ENCODE measurements at places on chromosomes 1 and 21.
A peak's percentile ranks its signal among the peaks of the same experiment; 100 is the strongest.

GRCh38 chr1:177857285-177857684 lies 112.6 kb downstream of the SEC16B start:
- no peak for DNase-seq

DNA sequence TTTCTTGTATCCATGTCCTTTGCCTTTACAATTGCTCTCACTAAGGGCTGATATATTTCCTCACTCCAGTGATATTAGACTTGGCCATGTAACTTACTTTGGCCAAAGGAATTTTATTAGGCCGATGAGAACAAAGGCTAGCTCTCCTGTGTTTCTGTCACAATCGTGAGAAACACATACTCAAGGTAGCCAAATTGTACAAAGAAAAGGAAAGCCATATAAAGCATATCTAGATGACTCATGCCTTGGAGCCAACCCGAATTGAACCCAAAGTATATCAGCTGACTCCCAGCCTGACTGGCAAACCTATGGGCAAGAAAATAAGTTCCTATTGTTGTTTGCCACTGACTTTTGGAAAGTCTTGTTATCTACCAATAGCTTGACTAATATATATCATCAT lies 371.7 kb upstream of the LRRC7 start:
- DNase-seq: no peak

DNA sequence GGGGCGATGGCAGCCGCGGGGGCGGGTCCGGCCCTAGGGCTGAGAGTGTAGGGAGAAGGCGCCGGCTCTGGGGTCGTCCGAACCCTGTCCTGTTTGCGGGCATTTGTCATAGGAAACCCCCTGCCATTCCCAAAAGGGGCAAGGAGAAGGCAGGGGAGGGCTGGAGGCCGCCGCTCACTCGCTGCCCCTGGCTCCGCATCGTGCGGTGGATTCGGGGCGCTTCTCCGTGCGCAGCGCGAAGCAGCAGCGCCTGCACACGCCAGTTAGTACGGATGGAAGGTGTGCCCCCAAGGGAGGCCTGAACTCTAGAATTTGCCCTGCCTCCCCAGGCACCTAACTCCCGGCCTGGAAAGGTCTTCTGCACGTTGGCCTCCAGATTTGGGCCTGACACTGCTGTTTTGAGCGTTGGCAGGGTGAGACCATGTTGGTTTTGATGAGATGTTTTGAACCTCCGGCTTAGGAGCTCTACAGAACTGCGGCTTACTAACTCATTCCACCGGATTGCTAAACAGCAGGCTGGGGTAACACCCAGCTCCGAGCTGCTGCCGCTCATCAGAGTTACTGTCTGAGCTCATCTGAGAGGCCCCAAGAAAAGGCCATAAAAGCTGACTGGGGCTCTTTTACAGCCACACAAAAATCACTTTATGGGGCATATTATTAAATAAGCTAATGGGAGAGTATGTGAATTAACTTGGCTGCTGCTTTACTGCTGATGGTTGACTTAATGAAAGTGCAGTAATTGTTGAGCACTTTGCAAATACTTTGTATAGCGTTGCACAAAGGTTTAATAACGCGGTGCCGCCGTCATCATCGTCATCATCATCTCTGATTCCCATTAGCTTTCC lies 987 bp downstream of the GPR137B start:
- no peak for DNase-seq

- no peak for DNase-seq
Observed at GRCh38 chr1:15960808-15961207, 15.1 kb downstream of the ZBTB17 start.

DNA sequence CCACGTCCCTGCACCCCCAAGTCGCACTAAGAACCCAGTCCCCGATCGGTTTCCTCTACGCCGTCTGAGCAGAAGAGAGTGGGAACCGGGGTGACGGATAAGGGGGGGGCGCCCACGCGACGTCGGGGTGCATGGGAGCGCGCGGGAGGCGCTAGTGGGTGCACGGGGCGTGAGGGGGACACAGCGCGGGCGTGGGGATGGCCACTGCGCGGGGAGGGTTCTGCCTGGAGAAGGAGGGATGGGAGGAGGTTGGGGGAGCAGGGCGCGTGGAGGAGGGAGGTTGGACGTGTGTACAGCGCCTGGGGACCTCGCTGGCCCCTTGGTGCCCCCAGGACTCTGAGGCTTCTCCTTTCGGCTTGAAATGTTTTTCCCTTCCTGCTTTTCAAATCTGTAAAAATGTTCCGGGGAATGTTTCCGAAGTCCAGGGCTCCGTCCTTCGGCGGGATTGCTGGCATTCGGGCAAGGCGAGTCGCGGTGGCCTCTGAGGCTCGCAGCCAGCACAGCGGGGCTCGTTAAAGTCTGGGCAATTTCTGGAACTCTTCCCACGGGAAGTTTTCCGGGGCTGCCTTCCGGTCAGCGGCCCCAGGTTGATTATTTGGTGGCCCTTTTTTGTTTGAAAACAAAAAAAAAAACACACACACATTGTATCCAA lies 13.1 kb downstream of the RNF220 start:
- no peak for DNase-seq

GRCh38 chr1:20497506-20497905 lies 10.4 kb downstream of the MUL1 start:
- no peak for DNase-seq

- no peak for DNase-seq
Observed at GRCh38 chr1:36880155-36881067, 153.9 kb downstream of the GRIK3 start.

- no peak for DNase-seq
Observed at GRCh38 chr1:205434738-205435137, 12.9 kb upstream of the LEMD1 start.

- DNase-seq: peak; percentile 78
Observed at GRCh38 chr1:182575540-182576149, 13.4 kb downstream of the RNASEL start.

DNA sequence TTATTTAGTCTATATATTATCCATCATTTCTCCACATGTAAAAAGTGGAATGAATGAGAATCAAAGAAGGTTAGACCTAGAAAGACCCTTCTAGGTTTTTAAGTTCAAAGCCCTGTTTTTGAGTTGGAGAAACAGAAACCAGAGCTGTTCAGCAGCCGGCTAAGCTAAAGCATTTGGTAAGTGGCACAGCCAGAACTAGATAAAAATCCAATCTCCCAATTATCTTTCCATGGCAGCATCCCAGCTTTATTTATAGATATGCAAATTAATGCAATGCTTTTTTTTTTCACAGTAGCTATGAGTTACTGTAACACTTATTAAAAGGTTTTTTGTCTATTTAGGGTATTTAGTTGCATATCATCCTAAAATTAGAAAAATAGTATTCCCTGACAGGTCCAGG lies 85.1 kb downstream of the NIBAN1 start:
- no peak for DNase-seq

DNA sequence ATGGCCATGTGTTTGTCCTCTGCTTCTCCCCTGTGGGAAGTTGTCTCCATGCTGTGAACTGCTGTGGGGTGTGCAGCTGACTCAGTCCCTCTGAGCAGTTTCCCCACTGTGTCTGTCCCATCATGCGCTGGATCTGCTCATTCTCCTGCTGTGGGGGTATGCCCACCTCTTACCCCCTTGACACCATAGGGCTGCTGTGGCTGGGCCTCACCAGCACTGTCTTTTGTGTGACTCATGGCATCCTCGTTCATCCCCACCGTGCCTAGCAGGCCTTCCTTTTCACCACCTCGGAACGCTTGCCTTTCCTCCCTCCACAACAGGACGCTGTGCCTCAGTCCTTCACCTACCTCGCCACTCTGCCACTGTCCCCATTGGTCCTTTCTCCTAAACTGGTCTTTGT lies 27.3 kb downstream of the VANGL2 start:
- DNase-seq: no peak

GRCh38 chr1:247435030-247435758 lies 19.2 kb downstream of the NLRP3 start:
- DNase-seq: no peak

- peak; percentile 52 for DNase-seq
Observed at GRCh38 chr1:56578138-56578962, 1.0 kb downstream of the PLPP3 start.

GRCh38 chr1:55288245-55288644 lies 73.1 kb upstream of the USP24 start:
- no peak for DNase-seq

DNA sequence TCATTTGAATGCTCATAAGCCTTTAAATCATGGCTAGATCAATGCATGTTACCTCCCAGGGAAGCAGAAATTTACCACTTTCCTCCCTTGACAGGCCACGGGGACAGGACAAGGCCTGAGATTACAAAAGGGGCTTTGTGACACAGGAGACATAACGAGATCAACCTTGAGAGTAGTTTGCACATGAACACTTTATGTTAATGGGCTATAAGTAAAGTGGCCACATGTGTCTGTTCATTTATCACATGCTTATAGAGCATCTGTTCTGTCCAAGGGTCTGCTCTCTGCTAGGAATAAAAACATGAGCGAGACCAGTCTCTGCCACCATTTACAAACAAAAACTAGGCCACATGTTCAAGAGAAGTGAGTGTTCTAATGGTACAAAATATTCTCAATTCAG lies 144.1 kb upstream of the C8B start:
- no peak for DNase-seq

DNA sequence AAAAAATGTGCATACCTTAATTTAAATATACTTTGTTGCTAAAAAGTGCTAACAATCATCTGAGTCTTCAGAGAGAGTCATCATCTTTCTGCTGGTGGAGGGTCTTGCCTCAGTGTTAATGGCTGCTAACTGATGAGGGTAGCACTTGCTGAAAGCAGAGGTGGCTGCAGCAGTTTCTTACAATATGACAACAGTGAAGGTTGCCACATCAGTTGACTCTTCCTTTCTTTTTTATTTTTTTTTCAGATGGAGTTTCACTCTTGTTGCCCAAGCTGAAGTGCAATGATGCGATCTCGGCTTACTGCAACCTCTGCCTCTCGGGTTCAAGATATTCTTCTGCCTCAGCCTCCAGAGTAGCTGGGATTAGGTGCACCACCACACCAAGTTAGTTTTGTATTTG lies 2.6 kb upstream of the CFAP45 start:
- DNase-seq: no peak

DNA sequence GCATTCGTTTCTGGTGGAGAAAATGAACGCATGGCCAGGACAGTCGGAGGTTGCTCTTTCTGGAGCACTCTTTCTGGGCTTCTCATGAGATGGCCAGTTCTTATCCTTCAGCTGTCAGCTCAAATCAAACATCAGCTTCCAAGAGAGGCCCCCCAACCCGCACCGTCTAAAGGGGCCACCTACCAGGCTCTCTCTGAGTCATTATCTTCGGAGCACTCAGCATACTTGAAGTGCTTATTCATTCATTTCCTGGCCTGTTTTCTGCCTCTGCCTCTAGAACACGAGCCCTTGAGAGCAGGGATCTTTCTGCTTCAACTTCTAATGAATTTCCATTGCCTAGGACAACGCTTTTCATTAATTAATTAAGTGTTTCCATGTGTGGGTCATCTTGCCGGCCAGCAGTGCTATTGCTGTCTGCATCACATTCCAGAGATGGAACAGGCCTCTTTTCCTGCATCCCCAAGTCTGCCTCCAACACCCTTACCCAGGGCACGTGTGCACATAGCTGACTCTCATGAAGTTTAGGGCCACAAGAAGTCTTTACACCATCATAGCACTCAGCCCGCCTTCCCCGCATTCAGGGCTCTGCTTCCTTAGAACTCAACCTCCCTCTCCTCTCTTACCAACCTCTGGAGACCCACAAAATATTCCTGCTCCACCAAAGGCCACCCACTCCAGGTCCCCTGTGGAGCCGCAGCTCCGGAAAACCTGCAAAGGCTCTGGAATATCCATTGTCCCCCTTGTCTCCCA lies 52.1 kb upstream of the LAPTM5 start:
- peak; percentile 62 for DNase-seq

DNA sequence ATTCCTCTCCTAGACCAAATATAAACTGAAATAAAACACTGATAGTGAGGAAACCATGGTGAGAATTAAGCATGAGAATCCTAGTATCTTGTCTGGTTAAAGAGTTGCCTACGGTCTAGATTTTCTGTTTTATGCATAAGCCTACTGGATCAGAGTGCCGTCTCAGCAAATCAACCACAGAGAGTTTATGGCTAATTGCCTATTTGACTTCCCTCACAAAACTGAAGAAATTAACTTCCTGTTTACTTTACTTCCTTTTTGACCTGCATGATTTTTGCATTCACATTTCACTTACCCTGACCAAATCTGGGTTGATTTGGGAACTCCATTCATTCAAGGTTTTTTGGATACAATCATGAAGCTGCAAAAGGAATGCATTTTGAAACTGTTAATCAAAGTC lies 5.0 kb downstream of the GCLM start:
- no peak for DNase-seq

DNA sequence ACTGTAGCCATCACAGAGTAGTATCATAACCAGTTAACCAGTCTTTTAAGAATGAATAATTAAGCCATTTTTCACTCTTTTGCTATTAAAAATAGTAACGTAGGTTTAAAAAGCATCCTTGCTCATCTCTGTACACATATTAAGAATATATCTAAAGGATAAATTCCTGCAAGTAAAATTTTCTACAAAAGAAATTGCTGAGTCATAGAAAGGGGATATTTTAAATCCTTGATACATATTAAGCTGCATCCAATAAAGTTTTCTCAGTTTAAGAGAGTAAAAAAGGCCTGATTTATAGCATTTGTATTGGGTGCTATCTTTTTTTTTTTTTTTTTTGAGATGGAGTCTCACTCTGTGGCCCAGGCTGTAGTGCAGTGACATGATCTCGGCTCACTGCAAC lies 1.9 kb upstream of the CTH start:
- DNase-seq: no peak

DNA sequence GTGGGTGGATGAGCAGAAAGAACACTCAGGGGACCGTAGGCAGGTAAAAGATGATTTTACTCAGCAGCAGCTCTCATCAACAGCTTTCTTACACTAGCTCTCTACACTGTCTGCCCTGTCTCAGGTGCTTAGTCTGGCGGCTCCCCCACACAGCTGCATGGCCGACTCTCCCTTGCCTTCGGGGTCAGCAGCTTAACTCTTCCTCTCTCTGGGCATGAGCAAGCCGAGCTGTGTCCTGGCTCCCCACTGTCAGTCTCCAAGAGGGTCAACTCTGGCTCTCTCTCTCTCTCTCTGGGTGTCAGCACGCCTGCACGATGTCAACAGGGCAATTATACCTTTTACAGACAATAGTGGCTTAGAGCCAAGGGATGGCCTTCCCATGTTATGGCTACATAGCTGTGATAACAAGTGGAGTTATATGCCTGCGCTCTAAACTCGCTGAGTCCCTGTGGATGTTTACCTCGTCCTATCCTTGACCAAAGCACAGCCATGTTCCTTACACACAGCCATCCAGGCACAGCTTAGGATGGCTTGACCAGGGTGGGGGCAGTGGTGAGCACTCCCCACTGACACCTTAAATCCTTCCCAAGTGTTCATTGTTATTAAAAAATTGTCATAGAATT lies 3.1 kb upstream of the BCL10 start:
- no peak for DNase-seq

- DNase-seq: peak; percentile 88
Observed at GRCh38 chr1:55021942-55022546, 17.3 kb upstream of the PCSK9 start.

DNA sequence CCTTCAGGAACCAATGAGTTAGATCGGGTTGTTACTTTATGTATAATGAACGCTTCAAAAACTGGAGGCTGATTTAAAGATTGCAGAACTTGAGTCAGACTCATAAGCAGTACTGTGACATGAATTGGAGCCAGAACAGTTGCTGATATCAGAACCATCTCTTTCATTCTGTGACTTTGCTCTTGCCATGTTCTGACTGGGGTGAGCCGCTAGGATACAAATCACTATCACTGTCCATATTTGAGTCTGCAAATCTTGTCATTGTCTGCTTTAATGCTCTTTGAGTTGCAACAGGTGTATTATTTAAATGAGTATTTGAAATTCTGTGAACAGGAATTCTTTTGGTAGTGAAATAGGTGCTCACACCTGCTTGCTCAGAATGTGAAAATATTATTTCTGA lies 52.5 kb downstream of the LRIG2 start:
- DNase-seq: no peak

- DNase-seq: peak; percentile 17
Observed at GRCh38 chr1:54971317-54971791, 9.1 kb upstream of the TMEM61 start.

Data from kidney glomerular epithelial cell (primary cell).